ENCODE measurements at places on chromosomes 7 and 10.

GRCh38 chr10:34964166-34964800 is 125.9 kb downstream of the CUL2 start:
- no peak for DNase-seq

- no peak for DNase-seq
These were observed 442.9 kb downstream of the AUTS2 start for GRCh38 chr7:70040970-70041766.

DNA sequence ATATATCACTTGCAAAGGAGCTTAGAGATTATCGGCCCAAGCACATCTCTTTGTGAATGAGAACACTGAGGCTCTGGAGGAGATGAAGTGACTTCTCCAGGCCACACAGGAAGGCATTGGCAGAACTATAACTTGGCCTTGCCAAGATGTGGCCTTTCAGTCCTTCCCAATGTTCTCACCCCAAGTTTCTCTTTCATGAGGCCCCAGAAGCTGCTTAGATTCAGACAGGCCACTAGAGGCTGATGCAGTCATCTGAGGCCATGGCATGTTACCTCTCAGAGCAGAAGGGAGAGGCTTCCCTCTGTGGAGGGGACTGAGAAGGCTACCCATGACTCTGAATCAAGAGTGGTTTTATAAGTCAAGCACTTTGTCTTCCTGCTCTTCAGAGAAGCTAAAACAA is 1003.7 kb downstream of the LRMDA start:
- no peak for DNase-seq

- DNase-seq: no peak
These were observed 1.0 kb downstream of the YKT6 start for GRCh38 chr7:44201813-44202212.

GRCh38 chr7:63925262-63925625 is 73.4 kb upstream of the ZNF722 start:
- no peak for DNase-seq

GRCh38 chr7:23864973-23865372 is 155.0 kb downstream of the STK31 start:
- no peak for DNase-seq

DNA sequence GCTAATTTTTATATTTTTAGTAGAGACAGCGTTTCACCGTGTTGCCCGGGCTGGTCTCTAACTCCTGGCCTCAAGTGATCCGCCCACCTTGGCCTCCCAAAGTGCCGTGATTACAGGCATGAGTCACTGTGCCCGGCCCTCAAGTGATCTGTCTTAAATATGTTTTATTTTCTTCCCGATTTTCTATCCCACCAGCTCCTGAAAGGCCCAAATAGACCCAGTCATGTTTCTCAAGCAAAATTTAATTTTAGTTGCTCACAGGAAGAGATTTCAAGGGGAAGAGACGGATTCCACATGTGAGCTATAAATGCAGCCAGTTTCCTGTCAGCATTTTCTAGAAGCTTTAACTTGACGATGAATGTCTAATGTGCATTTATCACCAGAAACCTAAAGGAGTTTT is 12.0 kb downstream of the DENND10 start:
- no peak for DNase-seq

DNA sequence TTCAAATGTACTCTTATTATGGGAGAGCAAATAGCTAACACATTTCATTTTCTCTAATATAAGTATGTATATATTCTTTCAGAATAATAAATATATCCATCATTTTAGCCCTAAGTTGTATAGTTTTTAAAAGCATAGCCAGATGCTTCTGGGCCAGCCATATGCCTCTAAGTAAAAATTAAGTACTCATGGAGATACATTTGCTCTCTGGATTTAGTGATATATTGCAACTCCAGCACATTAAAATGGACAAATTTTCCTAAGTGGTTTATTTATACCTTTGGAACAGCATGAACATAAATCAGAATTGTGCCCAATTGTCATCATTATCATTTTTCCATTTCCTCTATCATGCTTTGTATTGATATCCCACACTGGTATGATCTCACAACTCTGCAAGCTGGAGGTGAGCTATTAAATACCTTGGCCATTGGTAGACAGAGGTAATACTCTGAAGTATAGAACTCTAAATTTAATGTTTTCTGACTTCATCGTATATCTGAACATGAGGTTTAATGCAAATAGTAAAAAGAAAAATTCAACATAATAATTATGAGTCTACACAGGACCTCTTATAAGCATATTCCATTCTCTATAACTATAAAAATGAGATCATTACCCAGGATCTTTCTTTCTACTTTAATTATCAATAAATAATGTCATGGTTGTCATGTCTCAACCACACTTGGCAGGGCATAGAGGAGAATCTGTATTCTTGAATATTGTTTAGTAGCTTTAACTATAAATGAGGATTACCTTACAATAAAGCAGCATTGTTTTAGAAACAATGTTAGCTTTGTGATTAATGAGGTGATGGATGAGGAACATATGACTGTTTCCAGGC is 90.8 kb downstream of the AGMO start:
- DNase-seq: no peak

- DNase-seq: no peak
These were observed 34.4 kb upstream of the ETV1 start for GRCh38 chr7:14023838-14024237.

DNA sequence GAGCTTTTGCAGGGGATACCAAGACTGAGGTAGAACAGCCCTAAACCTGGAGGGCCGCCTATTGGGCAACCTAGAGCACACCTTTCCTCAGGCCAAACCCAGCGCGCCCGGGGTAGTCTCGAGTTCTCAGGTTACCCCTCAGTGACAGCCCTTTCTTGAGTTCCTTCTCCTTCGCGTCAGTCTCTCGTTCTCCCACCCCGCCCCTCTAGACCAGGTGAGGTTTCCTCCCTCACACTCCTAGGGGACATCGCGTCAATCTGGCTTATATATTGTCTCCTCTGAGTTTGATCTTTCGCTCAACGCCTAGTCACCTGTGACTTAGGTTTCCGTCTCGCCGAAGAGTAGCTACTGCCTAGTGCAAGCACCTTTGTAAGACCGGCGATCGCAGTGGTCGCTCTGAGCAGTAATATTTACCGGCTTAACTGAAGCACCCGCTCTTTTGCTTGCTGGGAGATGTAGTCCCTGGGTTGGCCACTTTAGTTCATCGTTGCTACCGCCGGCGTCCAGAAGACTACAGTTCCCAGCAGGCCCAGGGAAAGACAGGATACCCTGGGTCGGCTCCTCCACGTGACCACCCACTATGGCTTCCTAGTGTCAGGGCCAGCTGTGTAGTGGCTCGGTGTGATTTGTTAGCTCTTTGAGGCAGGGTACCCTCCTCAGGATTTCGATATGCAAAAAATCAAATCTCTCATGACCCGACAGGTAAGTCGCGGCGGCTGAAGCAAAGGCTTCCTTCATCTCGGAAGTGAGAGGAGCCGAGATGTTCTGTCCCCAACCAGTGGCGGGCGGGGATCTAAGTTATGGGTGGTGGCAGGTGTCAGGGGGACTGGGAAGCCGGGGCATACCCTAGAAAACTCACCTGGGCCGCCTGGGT is at the start of gene VPS50:
Gene VPS50, plus strand, starts transcription at position 568 of the 874 bp plus-strand sequence. Its CDS starts 102 bp downstream, at position 670.
- DNase-seq: peak; percentile 82

DNA sequence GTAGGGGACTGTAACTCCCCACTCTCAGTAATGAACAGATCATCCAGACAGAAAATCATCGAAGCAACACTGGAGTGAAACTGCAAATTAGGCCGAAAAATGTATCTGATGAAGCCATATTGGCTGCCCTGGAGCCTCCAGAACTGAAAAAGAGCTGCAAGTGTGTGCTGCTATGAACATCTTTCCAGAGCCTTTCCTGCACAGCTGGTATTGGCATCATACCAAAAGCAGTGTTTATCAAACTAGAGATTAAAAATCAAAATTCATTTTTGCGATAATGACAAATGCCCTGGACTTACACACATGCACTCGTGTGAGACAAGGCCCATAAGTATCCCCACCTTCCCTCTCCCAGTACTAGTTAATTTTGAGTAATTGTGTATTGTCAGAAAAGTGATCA is 6.8 kb upstream of the CLDN12 start:
- no peak for DNase-seq

DNA sequence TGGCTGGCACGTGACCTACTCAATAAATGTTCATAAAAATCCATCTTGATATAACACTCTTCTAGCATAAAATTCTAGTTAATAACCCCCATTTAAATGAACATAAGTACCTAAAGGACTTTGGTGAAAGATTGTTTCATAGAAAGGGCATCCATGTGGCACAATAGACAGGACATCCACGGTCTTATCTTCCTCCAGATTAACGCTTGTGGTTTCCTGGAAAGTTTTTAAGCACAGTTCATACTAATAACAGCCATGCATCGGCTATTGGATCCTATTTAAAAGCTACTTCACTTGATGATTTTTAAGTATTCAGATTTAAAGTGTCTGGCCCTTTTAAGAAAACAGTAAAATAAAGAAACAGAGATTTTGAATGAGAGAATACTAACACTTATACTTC is 288.3 kb downstream of the AHR start:
- DNase-seq: no peak
